Myocyte (in vitro differentiated cells): ENCODE measurements at places on chromosomes 2 and 18. TPM values are rescaled to one million over a fixed set of nuclear protein-coding genes. Genes with fewer than 3 reads are reported as not detected.

DNA sequence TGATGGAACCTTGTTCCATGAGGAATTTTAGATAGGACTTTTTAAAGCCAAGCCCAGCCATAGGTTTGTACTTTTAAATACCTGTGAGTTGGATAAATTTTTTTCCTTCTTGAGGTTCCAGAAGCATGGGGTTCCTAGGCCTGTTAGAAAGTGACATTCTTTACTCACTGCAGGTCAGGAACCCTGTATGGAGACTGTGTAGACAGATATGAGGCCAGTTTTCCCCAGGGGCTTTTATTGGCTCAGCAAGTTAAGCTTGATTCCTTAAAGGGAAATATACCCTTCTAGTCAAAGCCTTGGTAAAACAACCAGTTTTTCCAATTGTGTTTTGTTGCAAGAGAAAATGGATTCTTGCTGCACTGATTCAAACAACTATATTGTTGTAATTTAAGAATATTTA is 38.4 kb upstream of the GMCL1 start:
- peak; percentile 39 for DNase-seq

- no peak for DNase-seq
Measured at GRCh38 chr2:110197452-110197851, 7.4 kb downstream of the NPHP1 start.

- no peak for DNase-seq
Measured at GRCh38 chr2:230942920-230943896, 18.2 kb upstream of the GPR55 start.

DNA sequence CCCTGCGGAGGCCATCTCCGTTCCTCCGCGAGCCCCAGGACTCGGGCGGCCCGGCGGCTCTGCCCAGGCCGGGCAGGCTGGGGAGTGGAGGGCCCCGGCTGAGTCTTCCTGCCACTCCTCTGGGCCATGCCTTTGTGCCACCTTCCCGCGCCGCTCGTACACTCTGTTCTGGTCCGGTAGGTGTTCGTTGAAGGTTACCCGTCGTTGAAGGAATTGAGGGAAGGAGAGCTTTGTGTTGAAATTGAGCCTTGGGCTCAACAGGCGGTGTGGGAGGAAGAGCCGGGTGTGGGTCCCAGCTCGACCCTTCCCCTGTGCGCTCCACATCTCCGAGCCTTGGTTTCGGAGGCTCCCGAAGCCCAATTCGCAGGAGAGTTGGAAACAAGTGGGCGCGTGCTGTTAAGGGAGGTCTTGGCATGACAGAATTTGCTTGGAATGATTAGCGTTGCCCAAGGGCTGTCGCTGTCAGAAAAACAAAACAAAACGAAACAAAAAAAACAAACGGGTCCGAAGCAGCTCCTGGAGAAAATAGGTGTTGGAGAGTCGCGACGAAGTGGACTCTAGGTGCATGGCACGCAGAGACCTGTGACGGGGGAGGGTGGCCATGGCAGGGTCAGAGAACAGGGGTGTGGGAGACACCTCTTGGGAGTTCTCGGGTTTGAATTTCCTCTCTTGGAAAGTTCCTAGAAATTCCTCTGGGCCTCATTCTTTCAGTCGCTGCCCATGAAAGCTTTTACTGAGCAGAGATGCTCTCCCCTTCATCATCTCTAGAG is 1.2 kb upstream of the MZT2A start:
- no peak for DNase-seq

Gene TRAK2
- 34.3 and 47.9 TPM in 2 replicates for total RNA-seq

Gene NOSTRIN
- total RNA-seq, result not detected in 2 replicates

- DNase-seq, result no peak
Measured at GRCh38 chr2:108413711-108414095, 35.3 kb upstream of the GCC2 start.

Gene AGXT
- not detected in 2 replicates for total RNA-seq

- no peak for DNase-seq
Measured at GRCh38 chr2:7272210-7272609, 355.0 kb downstream of the RNF144A start.

Gene PROKR1
- total RNA-seq, result not detected in 2 replicates

DNA sequence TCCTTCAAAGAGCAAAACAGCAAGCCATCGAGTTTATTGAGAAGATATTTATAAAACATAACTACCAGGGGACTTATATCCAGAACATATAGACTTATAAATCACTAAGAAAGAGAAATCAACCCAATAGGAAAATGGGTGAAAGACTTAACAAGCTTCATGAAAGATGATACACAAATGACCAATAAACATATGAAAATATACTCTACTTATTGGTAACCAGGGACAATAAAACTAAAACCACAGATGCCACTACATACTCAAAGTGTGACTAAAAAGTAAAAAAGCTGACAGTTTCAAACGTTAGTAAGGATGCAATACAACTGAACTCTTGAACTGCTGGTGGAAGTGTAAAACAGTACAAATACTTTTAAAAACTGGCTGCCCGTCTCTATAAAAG is 154.3 kb downstream of the TMEM163 start:
- no peak for DNase-seq

Gene IL1R1
- 12.9 and 13.9 TPM in 2 replicates for total RNA-seq

- DNase-seq, result peak; percentile 47
Measured at GRCh38 chr2:3377279-3377611, 373 bp downstream of the EIPR1 start.

DNA sequence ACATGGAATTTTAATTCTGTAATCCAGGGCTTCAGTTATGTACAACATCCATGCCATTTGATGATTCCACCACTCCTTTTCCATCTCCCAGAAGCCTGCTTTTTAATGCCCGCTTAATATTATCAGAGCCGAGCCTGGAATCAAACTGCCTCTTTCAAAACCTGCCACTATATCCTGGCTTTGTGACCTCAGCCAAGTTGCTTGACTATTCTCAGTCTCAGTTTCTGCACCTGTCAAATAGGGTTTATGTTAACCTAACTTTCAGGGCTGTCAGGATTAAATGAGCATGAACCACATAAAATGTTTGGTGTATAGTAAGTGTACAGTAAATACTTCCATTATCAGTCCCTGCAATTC is 108.7 kb downstream of the XRCC5 start:
- DNase-seq, result no peak

Gene RAB12
- 97.9 and 98.4 TPM in 2 replicates for total RNA-seq

DNA sequence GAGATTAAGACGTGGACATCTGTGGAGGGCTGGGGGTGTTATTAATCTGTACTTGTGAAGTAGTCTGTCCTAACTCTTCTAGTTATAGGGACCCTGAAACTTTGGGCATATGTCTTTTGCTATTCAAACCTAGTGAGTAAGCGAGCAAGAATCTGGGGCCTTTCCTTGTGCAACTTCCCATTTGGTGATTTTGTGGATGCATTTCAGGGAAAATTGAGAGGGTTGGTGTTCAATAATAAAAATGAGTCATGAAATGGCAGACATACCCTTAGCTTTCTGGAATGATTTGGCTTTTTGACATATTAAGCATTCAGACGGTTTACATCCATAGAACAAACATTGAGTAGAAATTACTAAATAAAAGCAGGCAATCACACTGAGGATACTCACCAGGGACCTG is 17.0 kb downstream of the COL4A4 start:
- DNase-seq, result no peak

DNA sequence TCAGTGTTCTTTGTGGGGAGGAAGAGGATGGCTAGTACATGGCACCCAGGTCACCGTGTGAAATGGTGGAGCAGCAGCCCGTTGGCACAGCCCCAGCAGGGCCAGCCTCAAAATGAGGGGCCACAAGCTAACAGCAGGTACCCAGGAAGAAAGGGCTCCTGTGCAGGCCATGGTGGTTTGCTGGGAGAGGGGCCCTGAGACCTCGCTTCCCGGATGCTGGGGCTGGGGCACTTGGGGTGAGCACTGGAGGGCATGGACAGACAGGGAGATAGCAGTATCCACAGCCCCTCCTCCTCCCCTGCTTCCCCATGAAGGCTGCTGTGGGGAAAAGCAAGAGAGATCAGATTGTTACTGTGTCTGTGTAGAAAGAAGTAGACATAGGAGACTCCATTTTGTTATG is 16.2 kb upstream of the TEX44 start:
- no peak for DNase-seq

GRCh38 chr2:109562421-109562820 is 51.3 kb downstream of the SEPTIN10 start:
- DNase-seq, result no peak

Gene AKAIN1
- total RNA-seq, result not detected in 2 replicates

- no peak for DNase-seq
Measured at GRCh38 chr2:199018826-199019225, 438.9 kb downstream of the SATB2 start.

DNA sequence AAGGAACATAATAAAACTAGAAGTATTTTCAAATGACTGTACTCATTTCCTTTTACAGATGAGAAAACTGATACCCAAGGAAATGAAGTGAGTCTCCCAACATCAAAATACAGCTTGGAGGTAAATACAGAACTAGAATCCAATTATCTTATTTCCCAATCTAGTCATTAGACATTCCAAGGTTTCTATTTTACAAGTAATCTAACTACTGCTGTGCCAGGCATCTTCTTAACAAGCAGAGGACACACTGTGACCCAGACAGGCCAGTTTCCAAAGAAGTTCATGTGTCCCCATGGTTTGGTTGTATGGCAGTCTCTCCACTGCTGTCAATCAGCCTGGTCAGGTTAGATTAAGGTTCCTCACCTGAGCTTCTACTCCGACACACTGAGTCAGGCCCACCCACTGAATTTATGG is 143.5 kb downstream of the THADA start:
- DNase-seq, result no peak

GRCh38 chr2:29097569-29097968 is 17.6 kb upstream of the CLIP4 start:
- no peak for DNase-seq

Gene PPIL3
- 36.3 and 42.3 TPM in 2 replicates for total RNA-seq

DNA sequence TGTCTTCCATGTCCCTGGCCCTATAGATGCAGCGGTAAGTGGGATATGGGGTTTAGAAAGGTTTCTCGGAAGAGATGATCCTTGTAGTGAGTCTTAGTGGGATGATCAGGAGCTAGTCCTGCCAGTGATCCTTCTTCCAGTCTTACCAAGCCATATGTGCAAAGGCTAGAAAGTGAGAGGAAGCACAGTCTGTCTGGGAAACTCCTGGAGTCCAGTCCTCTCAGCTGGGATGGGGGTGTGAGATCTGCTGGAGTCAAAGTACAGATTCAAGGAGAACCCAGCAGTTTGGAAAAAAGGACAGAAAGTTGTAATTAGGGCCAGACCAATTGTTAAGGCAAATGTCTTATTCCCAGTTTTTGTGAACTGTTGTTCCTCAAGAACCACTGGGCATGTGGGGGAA is 83.3 kb downstream of the LIMS1 start:
- DNase-seq, result no peak

Gene C2orf42
- 13.2 and 23.6 TPM in 2 replicates for total RNA-seq

DNA sequence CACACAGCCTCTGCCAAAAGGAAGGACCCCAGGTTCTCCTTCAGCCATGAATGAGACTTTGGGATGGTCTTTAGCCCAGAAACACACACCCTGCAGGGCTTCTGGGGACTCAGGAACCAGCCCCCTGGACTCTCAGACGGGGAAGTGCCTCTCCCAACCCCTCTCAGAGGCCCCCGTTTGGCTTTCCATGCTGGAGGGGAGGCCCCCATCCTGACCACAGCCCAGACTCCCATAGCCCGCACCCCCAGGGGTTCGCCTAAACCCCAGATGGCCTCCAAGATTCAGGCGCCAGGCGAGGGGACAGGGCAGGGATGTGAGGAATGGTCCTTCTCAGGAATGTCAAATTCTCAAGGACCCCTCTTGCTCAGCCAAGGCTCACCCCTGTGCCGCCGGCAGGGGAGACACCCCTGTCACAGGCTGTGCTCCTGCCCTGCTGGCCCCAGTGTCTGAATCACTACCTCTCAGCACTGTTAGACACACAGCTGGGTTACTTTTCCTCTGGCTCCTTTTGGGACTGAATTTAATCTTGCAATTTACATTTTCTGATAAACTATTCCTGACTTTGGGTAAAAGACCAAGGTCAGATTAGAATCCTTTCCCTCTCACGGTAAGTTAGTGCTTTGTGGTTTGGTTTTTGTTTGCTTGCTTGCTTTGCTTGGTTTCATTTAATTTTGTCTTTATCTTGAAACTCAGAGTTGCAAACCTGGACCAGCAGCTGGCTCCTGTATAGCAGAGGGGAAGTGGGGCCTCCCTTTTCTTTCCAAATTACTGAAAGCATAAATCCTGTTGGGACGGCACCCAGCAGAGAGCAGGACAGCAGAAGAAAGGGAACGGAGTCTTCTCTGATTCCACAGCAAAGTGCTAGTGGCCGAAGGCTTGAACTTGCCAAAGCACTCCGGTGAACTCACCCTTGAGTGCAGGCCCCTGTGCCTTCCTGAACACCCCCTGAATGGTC is 198.9 kb upstream of the RAB6C start:
- no peak for DNase-seq

Gene UCN
- total RNA-seq, result 2.4 and 6.6 TPM in 2 replicates

- no peak for DNase-seq
Measured at GRCh38 chr18:58148954-58149471, 105.0 kb downstream of the NEDD4L start.

GRCh38 chr2:121650315-121650930 is 1.2 kb upstream of the CLASP1 start:
- no peak for DNase-seq

- DNase-seq, result no peak
Measured at GRCh38 chr2:217839073-217839749, 163.6 kb downstream of the TNS1 start.

DNA sequence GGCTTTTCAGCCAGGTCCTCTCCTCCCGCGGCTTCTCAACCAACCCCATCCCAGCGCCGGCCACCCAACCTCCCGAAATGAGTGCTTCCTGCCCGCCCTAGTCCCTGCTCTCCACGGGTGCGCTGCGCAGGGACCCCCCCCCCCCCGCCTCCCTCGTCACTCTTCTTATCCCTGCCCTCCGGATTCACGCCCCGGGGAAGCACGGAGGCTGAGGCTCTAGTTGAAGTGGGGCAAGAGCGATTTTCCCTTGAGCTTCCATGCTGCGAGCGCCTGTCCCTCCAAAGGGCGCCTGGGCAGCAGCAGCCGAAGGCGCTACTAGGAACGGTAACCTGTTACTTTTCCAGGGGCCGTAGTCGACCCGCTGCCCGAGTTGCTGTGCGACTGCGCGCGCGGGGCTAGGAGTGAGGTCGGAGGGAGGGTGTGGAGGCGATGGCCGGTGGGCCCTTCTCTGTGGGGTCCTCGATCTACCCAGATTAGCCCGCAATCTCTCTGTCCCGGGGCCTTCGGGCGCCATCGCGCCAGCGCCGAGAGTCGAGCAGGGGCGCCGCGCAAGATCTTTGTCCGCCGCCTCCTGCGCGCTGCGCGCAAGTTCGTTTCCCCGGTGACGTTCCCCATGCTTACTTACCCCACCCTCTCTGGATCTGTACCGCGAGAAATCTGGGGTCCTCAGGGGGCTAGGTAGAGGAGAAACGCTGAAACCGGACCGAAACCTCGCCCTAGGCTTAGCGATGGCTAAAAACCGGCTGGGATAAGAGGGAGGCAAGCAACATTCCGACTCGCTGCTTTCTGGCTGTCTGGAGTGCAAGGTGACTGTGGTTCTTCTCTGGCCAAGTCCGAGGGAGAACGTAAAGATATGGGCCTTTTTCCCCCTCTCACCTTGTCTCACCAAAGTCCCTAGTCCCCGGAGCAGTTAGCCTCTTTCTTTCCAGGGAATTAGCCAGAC is 677 bp downstream of the GAD1 start:
- no peak for DNase-seq
